ENCODE measurements at places on chromosomes 7 and 10.

DNA sequence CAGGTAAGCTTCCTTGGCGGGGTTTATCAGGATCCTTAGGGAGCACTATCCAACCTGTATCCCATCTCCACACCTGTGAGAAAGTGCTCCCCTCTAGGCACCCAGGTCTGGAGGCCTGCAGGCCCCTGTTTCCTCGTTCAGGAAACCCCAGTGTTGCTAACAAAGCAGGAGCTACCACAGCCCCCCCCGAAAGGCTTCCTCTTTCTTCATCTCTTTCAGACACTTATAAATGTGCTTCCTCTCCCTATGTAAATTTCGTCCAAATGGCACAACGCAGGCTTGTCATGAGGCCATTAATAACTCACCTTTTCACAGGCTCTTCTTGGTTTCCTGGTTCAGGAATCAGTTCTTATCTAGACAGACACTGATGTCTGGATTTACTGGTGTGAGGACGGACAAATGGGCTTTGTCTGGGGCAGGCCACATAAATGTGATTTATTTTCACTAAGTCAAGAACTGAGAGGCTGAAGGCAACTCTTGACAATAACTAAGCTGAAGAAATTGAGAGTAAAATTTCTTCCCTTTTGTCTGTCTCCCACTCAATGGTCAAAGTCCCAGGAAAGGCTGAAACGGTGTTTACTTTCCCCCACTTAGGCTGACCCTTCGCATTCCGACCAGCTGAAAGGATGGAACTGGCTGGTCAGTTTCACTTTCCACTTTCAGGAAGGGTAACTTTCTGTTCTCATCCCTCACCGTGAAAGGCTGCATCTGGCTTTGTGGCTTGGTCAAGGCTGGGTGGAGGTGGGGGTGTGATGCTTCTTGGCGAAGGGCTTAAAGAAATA, 46.8 kb downstream of the PIK3AP1 start:
- DNase-seq, result no peak

DNA sequence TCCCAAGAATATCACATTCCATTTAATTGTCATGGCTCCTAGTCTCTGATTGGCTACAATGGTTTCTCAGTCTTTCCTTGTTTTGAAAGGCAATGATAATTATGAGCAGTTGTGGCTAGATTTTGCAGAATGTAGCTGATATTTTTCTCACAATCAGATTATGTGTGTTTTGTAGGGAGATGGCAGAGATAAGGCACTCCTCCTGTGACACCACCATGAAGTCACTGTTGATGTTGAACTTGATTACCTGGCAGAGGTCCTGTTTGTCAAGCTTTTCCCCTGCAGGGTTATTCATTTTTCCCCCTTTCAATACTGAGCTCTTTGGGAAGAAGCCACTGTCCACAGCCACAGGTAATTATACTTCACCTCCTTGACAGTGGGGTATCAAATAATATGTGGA, 602.9 kb upstream of the PFKP start:
- DNase-seq, result no peak

GRCh38 chr7:153902862-153903261, 149.3 kb upstream of the DPP6 start:
- no peak for DNase-seq

DNA sequence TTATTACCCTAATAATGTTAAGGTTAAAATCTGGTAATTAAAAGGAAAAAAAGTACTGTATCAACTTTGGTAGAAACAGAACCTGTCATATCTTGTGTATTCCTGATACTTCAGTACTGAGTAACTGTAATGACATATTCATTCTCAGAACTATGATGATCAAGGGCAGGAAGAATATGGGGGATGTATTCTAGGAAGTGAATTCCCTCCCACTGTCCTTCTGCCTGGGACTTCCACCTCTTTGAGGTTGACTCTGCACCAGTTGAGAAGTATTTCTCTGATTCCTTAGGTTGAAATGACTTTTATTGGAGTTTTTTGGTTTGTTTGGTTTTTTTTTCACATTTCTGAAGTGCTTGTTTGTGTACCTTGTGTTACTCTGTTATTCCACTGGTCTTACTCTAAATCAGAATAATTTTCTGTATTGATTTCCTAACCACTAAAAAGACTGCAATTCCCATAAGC, 36.9 kb downstream of the WASL start:
- DNase-seq, result no peak

- DNase-seq, result no peak
Measured at GRCh38 chr7:14626076-14626475, 276.5 kb downstream of the DGKB start.
